Activated CD4-positive, alpha-beta T cell treated with anti-CD3 and anti-CD28 coated beads, Interleukin-10, Interleukin-2, amounts not matched to agents 100 ng/mL and 50 ng/mL, durations not matched to agents 16 hours and 8 hours (primary cell): ENCODE measurements at places on chromosomes 13 and 19.
A peak's percentile ranks its signal among the peaks of the same experiment; 100 is the strongest.

GRCh38 chr19:47534628-47535027 lies 19.8 kb upstream of the NAPA start:
- DNase-seq: no peak

- DNase-seq: no peak
These were observed 98.8 kb upstream of the SERP2 start for GRCh38 chr13:44274771-44275205.

- DNase-seq: no peak
These were observed 11.1 kb downstream of the PTBP1 start for GRCh38 chr19:808423-808775.

DNA sequence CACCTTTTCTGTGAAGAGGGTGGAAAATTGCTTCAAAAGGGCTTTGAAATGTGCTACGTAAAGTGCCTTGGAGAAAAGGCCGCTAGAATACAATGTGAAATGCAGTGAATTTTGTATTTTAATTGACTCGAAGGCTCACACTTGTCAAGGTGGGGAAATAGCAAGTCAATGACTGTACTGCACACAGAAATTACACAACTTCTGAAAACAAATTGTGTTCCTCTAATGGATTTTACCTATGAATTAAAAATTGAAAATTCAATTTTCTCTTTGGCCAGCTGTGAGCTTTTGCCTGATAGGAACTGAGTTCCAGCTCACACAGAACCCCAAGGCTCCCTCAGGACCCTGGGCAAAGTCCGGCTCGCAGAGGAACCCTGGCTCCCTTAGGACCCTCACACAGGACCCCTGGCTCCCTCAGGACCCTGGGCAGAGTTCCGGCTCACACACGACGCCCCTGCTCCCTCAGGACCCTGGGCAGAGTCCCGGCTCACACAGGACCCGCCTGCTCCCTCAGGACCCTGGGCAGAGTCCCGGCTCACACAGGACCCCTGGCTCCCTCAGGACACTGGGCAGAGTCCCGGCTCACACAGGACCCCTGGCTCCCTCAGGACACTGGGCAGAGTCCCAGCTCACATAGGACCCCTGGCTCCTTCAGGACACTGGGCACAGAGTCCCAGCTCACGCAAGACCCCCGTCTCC lies 324.9 kb downstream of the UQCRFS1 start:
- no peak for DNase-seq

- no peak for DNase-seq
These were observed 247.7 kb downstream of the SLITRK1 start for GRCh38 chr13:83634601-83635000.

DNA sequence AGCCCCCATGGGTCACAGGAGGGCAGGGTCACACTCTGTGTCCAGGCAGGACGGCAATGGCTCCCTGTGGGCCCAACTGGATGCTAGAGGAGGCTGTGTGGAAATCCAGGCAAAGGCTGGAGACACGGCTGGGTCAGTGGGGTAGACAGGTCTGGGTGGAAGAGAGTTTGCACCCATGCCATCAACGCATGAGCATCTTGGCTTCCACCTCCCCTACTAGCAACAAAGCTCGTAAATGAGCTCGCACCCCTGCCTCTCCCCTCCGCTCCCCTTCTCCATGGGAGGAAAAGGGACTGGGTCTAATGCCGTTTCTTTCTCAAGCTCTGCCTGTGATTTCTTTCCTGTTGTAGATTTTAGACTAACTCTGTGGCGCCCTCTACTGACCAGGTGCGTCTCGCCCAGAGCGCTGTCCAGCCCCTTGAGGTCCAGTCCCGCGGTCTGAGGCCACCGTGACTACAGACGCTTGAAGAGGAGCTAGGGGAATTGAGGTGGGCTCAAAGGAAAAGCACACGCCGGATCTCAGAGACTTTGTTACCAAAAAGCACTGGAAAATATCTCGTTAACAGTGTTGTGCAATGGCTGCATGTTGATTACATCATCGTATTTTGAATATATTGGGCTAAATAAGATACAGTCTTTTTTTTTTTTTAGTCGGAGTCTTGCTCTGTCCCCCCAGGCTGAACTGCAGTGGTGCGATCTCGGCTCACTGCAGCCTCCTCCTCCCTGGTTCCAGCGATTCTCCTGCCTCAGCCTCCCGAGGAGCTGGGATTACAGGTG lies 50.7 kb upstream of the USP29 start:
- DNase-seq: no peak

- peak; percentile 87 for DNase-seq
These were observed at the start of gene ETHE1 for GRCh38 chr19:43526884-43527859. Gene ETHE1 (minus strand): TSS chr19:43527201. CDS start chr19:43527177, 24 bp downstream.
